Foreskin melanocyte (primary cell): ENCODE measurements at places on chromosomes 2 and 18.

DNA sequence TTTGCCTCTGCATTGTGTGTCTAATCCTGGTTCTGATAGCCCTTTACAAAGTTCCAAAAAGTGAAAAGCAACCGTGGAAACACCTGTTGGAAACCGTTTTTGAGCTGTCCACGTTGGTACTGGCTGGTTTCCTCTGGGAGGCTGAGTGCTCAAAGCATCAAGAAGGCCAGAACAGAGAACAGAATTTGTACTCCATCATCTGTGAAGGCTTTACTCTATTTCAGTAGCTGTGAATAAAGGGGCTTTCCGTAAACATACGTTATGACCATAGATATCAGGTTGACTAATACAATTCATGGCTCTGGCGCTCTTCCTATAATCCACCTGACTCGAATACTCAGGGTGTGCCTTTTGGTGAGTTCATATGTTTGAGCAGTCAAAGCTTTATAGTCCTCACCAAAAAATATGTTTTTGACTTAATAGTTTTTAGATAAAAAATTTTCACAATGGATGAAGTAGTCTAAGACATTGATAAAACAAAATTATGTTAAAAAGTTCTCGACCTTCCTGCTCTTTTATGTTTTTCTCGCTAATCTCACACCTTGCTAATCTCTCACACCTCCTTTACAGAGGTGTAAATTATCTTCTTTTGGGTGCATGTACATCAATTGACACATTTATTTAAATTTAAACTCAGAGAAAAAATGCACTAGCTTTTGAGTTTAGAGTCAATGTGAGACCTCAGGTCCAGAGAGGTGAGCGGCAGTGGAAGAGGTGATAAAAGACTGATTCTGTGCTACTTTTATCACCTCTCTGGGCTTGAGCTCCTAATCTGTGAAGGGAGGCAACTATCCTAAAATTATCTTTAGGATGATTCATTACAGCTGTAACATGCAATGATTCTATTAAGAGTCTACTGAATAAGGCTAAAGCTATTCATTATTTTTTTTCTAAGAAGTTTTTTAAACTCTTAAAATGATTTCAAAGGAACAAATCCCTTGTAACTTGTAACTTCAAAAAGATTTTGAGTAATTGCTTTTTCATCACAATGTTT, 65.3 kb downstream of the CXCR4 start:
- DNase-seq: no peak

DNA sequence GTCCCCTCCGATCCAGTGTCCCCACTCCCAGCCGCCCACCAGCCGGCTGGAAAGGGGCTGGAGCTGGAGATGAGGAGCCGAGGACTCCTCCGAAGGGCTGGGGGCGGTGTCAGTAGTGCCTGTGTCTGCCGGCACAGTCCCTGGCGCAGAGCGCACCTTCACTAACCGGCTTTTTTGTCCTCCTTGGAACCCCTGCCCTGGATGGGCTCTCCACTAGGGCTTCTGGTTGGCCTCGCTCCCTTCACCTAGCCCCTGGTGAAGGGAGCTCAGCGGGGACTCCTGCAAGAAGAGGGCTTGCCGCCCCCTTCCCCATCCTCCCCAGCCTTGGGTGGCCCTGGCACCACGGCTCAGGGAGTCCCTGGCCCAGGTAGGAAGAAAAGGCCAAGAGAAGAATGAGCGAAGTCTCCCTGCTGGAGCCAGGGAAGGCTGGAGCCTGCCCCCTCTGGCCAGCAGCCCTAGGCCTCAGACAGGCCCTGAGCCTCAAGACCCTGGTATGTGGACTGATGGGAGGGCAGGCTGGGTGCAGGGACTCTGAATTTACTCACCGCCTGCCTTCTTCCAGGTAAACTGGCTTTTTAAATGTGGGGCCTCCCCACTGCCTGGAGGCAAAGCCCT, 570 bp upstream of the ECEL1 start:
- DNase-seq: no peak

GRCh38 chr18:74148543-74149070, 284 bp downstream of the TIMM21 start:
- DNase-seq: no peak

- no peak for DNase-seq
Observed at GRCh38 chr2:157849591-157849990, 26.5 kb downstream of the ACVR1 start.

GRCh38 chr18:60894254-60894945, 438.8 kb upstream of the CDH20 start:
- DNase-seq: no peak

- DNase-seq: no peak
Observed at GRCh38 chr2:229363185-229363814, 92.2 kb upstream of the PID1 start.

GRCh38 chr2:70498054-70498453, 55.6 kb downstream of the TGFA start:
- no peak for DNase-seq

GRCh38 chr2:232441147-232441651, 14.8 kb upstream of the ALPI start:
- no peak for DNase-seq

DNA sequence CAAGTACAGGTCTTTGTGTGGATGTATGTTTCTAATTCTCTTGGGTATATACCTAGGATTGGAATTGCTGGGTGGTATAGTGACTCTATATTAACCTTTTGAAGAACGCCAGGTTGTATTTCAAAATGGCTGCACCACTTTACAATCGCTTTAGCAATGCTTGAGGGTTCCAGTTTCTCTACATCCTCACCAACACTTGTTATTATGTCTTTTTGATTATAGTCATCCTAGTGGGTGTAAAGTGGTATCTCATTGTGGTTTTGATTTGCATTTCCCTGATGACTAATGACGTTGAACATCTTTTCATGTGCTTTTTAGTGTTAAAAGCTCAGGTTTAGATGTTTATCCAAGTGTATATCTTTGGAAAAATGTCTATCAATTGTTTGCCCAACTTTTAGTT, 39.5 kb downstream of the CTIF start:
- DNase-seq: no peak

DNA sequence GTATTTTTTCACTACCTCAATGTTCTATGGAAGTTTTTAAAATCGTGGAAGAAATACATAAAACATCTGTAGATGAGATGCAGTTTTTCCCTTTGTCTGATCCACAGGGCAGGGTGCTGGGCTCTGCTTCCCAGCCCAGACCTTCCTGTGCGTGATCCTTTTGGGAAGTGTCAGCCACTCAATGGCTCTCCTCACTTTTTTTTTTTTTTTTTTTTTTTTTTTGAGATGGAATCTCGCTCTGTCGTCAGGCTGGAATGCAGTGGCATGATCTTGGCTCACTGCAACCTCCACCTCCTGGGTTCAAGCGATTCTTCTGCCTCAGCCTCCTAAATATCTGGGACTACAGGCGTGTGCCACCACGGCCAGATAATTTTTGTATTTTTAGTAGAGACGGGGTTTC, 32.8 kb downstream of the SOWAHC start:
- DNase-seq: no peak

- DNase-seq: peak; percentile 57
Observed at GRCh38 chr2:68799140-68800026, 64.8 kb downstream of the ARHGAP25 start.

GRCh38 chr18:23837591-23837990, 148.3 kb downstream of the LAMA3 start:
- DNase-seq: no peak

DNA sequence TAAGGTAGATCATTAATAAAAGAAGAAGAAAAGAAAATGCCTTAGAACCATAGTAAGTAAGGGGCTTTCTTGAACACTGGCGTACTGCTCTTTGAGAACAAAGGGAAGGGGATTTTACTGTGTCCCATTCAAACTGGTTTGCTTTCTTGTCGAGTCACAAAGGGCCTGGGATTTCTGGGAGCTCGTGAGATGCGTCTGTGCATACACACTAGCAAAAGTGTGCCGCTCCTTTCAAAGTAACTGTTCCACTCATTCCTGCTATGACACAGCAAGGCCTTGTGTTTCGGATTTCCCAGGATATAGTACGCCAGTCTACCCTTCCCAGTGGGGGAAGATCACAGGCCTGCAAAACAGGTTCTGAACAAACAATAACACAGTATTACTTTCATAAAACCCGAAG, 93.0 kb downstream of the KCTD18 start:
- DNase-seq: no peak

- no peak for DNase-seq
Observed at GRCh38 chr2:96890726-96891385, 21.0 kb upstream of the SEMA4C start.
